ENCODE measurements at places on chromosomes 13 and 19.

- DNase-seq: no peak
These were observed 1248.8 kb downstream of the UQCRFS1 start for GRCh38 chr19:27964185-27964584.

- DNase-seq: no peak
These were observed 47.6 kb downstream of the FOXO1 start for GRCh38 chr13:40618581-40619478.

DNA sequence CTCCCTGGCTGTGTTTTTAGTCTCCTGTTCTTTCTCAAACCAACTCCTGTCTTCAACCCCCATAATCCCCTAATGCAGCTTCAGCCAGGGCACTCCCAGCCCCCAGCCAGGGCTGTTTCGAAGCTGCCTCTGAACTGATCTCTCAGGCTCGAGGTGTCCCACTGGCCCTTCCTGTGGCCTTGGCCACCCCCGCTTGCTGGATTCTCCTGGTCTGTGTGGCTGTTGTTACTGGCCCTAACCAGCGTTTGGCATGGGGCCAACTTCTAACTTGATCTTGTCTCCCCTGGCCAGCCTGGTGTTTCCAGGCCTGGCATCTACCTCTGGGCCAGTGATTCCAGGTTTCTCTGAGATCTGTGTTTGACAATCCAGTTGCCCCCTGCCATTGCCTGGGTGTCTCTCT, 11.0 kb downstream of the XAB2 start:
- DNase-seq: peak; percentile 35

DNA sequence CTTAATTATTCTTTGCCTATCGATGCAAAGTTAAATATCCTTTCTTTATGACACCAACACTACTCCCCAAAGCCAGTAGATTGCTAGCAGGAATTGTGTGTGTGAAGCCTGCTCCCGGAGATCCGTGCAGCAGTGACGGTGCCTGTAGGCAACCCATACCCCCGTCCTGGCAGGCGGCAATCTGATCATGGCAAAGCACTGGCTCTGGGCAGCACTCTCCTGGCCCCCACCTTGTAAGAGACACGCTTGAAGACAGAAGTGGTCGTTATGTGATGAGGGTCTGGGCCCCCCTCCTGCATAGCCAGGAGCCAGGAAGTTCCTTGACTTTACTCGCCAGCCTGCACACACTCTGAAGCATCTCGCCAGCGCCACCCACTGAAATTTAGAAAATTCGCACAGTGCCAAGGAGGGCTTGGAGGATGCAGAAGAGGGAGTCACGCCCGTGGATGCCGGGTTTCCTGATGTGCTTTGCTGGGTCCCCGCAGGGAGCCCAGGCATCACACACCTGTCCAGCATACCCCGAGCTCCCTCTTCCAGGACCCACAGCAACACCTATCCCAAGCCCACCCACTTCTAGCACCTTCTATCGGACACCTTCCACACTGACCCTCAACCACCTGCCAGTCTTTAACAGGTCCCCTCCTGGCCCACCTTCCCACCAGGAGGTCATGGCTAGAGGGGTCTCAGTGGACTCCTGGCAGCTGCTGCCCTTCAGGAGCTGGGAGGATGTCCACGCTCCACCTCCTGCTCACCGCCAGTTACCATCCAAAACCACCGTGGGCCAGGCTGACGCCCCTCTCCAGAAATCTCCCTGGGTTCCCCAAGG, 54.5 kb downstream of the CEBPG start:
- no peak for DNase-seq

- DNase-seq: no peak
These were observed 94.3 kb downstream of the GPC6 start for GRCh38 chr13:93320942-93321341.

DNA sequence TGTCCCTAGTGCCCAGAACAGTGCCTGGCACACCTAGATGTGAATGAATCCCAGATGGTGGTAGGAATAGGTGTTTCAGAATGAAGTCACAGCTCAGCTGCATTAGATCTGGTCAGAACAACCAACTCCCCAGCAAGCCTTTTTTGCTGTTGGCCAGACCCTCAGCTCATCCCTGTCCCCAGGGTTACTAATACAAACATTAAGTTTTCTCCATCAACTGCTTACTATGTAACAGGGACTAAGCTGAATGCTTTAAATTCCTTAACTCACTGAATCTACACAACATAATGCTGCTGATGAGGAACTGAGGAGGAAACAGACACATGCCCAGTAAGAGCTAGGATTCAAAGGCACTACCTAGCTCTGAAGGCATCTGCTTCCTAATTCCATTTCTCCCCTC, 18.8 kb downstream of the SMG9 start:
- DNase-seq: no peak

DNA sequence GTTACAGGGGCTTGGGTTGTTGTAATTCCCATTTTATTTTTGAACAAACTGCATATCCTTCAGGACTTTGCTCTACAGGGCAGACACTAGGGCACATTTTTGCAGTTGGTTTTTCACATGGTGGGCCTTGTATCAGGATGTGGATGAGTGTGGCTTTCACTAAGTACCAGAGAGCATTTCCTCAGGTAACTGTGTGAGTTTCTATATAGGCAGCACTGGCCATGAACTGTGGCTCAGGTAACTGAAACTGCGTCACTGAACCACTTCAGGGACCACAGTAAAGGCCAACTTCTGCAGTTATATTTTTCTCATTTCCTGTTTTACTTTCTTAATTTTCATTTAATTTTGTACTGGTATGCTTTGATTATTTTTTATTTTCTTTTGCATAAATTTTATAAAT, 166.5 kb downstream of the ZNF486 start:
- DNase-seq: no peak

Measured in SK-N-DZ (cell line).